ENCODE measurements at places on chromosomes 16 and 17.

DNA sequence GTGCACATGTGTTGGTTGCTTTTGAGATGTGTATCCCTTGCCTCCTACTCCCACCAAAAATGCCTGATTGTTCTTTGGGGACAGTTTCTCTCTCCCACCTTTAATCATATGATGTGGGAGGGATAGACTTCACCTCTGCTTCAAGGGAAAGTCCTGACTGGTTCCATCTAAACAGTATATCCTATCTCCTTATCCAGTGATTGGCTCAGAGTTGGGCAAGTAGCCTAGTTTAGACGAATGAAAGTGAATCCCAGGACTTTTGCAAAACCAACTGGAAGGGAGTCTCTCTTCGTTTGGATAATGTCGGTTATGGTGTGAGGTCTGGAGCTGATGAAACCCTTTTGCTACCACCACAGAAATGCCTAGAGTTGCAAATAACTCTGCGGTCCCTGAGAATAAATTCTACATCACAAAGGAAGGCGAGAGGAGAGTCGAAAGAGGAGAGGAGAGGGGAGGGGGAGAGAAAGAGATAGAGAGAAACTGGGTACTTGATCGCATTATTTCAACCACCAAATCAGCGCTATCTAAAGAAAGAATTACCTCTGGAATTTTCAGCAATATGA lies 77.1 kb upstream of the SALL1 start:
- no peak for DNase-seq
- no peaks in the 10 kb centered on the region for H3K4me1 ChIP-seq
- no peak overlapping the region for H3K4me3 ChIP-seq
- no peaks in the 10 kb centered on the region for H3K27me3 ChIP-seq
- H3K27ac ChIP-seq, result no peak overlapping the region
- H3K36me3 ChIP-seq, result no peaks in the 10 kb centered on the region

- DNase-seq, result no peak
- H3K27me3 ChIP-seq, result no peaks in the 10 kb centered on the region
- peaks cover 32% of the 10 kb centered on the region for H3K36me3 ChIP-seq
- H3K4me1 ChIP-seq, result no peaks in the 10 kb centered on the region
Measured at GRCh38 chr17:17888371-17888770, 51.6 kb upstream of the SREBF1 start.

GRCh38 chr16:50741781-50742575 lies at the start of gene CYLD:
Gene CYLD, plus strand, starts transcription at chr16:50742086. Its CDS starts 7,613 bp downstream, at chr16:50749699.
- no peaks in the 10 kb centered on the region for H3K27me3 ChIP-seq
- H3K36me3 ChIP-seq, result no peaks in the 10 kb centered on the region
- H3K4me1 ChIP-seq, result peaks cover 15% of the 10 kb centered on the region
- peak within 1 kb of the TSS; percentile 90 for H3K4me3 ChIP-seq
- peak within 1 kb of the TSS; percentile 99 for H3K27ac ChIP-seq

DNA sequence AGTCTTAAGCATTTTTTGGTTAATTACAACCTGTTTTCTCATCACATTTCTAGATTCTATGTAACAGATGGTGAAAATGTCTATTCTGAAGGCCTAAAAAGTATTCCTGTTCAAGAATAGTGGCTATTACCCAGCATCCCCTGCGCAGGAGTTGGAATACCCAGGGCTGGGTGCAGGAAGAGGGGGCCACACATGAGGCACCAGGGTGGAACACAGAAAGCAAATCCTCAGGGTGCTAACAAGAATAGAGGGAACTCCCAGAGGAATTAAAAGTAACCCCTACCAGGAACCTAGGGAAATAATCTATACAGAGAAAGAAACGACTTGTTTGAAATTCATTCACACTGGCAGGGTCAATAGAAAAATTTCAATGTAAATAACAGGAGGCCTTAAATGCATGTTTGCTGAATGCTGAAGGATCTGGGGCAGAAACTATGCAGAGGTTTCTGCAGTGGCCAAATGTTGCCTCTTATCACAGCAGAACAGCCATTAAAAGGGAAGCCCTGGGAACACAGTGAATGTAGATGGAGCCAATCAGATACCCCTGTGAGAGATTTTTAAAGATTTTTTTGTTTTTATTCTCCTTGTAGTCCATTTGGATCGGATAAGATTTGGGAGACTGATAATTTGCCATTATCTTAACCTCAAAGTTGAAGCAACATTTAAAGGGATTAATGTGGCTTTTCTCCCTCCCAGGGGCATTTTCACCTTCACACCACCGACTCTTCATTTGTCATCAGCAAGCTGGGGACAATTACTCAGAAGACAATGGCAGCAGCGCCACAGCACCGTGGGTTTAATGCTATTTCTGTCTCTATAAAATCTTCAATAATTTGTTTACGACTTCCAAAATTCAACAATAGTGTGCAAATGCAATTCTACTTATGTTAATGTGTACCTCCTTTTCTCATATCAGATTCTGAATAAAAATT lies 196.0 kb upstream of the PSMD7 start:
- no peaks in the 10 kb centered on the region for H3K4me1 ChIP-seq
- H3K4me3 ChIP-seq, result no peak overlapping the region
- H3K27me3 ChIP-seq, result no peaks in the 10 kb centered on the region
- H3K27ac ChIP-seq, result no peak overlapping the region
- DNase-seq, result no peak

DNA sequence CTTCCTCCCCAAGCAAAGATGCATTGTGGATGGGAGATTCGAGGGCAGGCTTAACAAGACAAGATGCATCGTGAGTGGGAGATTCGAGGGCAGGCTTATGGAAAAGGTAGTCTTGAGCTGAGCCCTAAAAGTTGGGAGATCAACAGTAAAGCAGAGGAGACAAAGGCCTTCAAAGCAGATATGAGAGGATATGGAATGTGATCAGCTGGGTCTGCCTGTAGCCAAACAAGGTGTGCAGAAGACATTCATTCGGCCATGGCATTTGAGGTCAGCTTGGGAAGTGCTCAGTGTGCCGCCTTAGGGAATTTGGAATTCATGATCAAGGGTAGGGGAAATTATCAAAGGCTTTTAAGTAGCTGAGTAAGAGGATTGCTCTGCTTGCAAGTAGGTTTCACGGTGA lies 39.5 kb downstream of the DNAH9 start:
- no peak overlapping the region for H3K4me3 ChIP-seq
- no peak overlapping the region for H3K27ac ChIP-seq
- H3K27me3 ChIP-seq, result no peaks in the 10 kb centered on the region
- no peaks in the 10 kb centered on the region for H3K4me1 ChIP-seq

- no peak overlapping the region for H3K27ac ChIP-seq
- no peak for DNase-seq
- H3K4me1 ChIP-seq, result peaks cover 3% of the 10 kb centered on the region
- no peaks in the 10 kb centered on the region for H3K27me3 ChIP-seq
Measured at GRCh38 chr17:29574732-29575510, 6.4 kb downstream of the TP53I13 start.

- H3K4me3 ChIP-seq, result no peak overlapping the region
- H3K27me3 ChIP-seq, result no peaks in the 10 kb centered on the region
- no peaks in the 10 kb centered on the region for H3K4me1 ChIP-seq
- H3K36me3 ChIP-seq, result no peaks in the 10 kb centered on the region
- DNase-seq, result no peak
Measured at GRCh38 chr16:49376206-49376605, 2.6 kb downstream of the C16orf78 start.

DNA sequence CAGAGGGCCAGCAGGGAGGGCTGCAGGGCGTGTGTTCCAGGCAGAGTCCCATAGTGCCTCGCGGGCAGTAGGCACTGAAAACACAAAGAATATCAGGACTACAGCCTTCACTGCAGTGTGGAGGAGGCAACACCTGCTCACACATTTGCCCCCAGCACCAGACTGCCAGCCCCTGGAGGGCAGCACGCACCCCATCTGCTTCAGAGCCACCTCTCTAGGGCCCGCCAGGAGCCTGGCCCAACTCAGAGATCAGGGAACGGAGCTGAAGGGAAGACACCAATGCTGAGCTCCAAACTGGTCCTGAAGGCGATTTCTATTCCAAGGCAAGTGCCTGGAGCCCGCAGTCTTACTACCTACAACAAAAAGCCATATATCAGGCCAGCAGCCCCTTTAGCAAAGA lies 130.3 kb downstream of the ZNF423 start:
- H3K27me3 ChIP-seq, result no peaks in the 10 kb centered on the region
- H3K4me3 ChIP-seq, result no peak overlapping the region
- no peak for DNase-seq
- no peaks in the 10 kb centered on the region for H3K4me1 ChIP-seq

DNA sequence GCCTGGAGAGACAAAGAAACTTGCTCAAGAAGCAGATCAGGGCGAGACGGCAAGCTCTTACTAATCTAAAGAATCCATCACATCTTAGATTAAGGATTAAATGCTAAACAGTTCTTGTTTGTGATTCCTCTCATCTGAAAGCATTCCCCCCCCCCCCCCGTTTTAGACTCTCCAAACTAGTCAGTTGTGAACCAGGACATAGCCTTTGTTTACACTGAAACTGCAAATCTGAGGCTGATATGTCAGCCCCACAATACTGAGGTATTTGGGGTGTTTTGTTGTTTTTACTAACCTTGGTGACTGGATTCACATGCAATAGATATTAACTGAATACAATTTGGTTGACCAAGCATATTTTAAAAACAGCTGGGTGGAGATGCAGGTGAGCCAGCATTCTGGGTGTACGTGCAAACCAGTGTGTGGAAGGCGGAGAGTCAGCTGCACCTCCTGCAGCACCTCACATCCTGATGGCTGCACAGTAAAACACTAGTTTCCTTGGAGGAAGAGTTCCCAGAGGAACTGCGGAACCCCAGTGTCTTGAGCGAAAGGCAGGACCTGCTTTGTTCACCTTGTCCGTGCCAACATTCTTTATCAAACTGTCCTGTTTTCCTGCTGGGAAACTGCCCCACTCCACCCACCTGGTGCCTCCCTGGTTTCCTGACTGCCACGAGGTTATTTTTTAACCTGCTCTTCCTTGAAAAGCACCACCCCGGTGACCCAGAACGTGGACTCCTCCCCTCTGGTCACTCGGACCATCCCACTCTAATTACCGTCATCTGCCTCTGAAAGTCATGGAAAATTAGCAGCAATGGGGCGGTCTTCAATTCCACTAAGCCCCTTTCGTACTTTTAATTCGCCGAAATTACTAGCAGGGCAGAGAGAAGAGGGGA lies 1.2 kb upstream of the YPEL2 start:
- no peaks in the 10 kb centered on the region for H3K27me3 ChIP-seq

GRCh38 chr16:3601614-3602319 lies 9.6 kb downstream of the SLX4 start:
- no peaks in the 10 kb centered on the region for H3K4me1 ChIP-seq
- H3K36me3 ChIP-seq, result no peaks in the 10 kb centered on the region
- no peak overlapping the region for H3K27ac ChIP-seq
- no peak overlapping the region for H3K4me3 ChIP-seq
- H3K27me3 ChIP-seq, result no peaks in the 10 kb centered on the region

DNA sequence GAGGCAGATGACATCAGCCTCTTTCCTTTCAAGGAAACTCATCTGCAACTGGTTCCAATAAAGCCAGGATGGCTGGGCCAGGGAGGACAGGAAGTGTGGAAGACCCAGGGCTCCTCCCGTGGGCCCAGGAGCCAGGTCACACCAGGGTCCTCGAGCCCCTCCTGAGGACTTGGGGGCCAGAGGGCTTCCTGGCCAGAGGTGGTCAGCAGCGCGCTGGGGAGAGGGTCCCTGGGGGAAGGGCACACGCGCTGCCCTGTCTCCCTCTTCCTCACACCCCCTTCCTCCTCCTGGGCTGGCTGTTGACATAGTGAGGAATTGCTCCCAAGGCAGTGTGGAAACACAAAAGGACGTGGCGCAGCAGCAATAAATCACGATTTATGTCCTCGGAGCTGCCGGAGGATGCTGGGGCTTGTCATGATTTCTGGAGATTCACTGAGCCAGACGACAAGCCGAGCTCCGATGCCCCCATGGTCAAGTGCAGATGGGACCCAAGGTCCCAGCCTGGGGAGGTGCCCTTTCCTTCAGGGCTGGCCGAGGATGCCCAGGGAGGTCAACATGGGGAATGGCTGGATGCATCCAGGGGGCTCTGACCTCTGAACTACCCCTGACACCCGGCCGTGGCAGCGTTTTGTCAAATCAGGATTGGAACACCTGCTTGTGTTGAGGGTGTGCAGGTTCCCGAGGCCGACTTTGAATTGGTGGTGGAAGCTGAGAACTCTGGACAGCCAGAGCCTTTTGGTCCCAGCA lies 152.6 kb downstream of the IRF8 start:
- no peaks in the 10 kb centered on the region for H3K4me1 ChIP-seq
- no peak for DNase-seq
- H3K36me3 ChIP-seq, result no peaks in the 10 kb centered on the region
- no peaks in the 10 kb centered on the region for H3K27me3 ChIP-seq

DNA sequence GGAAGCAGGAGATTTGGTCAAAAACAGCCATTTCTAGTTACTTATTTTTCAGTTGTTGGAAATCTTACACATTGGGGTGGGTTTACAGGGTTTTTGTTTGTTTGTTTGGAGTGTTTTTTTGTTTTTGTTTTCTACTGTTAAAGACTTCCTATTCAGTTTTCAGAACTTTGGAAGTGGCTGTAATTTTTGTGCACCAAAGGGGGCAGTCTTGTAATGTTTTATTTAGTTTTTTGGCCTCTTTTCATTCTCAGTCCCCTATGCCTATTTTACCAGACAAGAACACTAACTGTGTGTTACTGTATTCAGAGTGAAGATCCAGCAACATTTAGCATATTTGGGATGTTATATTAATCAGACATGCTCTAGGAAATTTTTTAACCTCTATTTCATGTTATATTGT lies 20.6 kb downstream of the TPPP3 start:
- no peak overlapping the region for H3K4me3 ChIP-seq
- no peak for DNase-seq
- no peak overlapping the region for H3K27ac ChIP-seq
- H3K36me3 ChIP-seq, result no peaks in the 10 kb centered on the region
- no peaks in the 10 kb centered on the region for H3K27me3 ChIP-seq
- no peaks in the 10 kb centered on the region for H3K4me1 ChIP-seq

GRCh38 chr16:80100186-80100585 lies 440.6 kb upstream of the DYNLRB2 start:
- no peak overlapping the region for H3K27ac ChIP-seq
- DNase-seq, result no peak
- peaks cover 2% of the 10 kb centered on the region for H3K27me3 ChIP-seq
- no peaks in the 10 kb centered on the region for H3K4me1 ChIP-seq
- no peak overlapping the region for H3K4me3 ChIP-seq

GRCh38 chr17:27217631-27218030 lies 76.3 kb upstream of the WSB1 start:
- no peak overlapping the region for H3K27ac ChIP-seq
- H3K4me1 ChIP-seq, result no peaks in the 10 kb centered on the region
- DNase-seq, result no peak
- no peaks in the 10 kb centered on the region for H3K36me3 ChIP-seq
- H3K4me3 ChIP-seq, result no peak overlapping the region

DNA sequence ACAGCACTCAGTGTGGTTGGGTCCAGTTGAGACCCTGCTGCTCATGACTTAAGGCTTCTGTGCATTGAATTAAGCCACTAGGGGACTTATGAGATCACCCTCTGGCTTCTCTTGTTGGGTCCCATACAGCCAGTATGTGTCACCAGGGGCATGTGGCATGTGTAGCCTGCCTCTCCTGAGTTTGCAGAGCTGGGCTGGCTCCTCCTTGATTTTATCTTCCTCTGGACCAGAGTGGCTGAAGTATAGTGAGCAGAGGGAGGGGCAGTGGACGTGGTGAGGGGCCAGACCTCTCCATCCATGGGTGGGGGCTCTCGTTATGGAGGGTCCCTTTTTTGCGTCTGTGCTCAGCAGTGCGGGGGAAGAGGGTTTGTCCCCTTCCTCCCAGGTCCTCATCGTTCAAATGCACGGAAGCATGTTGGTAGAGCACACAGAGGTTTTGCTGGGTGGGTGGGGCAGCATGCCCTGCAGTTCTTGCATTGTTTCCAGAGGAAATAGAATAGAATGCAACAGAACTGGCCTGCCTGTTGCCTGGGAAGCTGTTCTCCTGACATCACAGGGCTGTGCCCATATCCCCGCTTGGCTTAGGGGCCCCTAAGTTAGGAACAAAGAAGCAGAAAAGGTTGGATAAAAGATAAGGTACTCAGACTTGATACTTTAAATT lies 77.4 kb downstream of the SPECC1 start:
- H3K4me3 ChIP-seq, result no peak overlapping the region
- no peaks in the 10 kb centered on the region for H3K36me3 ChIP-seq
- H3K4me1 ChIP-seq, result no peaks in the 10 kb centered on the region
- H3K27ac ChIP-seq, result no peak overlapping the region
